ENCODE measurements at places on chromosomes 5 and 9.

DNA sequence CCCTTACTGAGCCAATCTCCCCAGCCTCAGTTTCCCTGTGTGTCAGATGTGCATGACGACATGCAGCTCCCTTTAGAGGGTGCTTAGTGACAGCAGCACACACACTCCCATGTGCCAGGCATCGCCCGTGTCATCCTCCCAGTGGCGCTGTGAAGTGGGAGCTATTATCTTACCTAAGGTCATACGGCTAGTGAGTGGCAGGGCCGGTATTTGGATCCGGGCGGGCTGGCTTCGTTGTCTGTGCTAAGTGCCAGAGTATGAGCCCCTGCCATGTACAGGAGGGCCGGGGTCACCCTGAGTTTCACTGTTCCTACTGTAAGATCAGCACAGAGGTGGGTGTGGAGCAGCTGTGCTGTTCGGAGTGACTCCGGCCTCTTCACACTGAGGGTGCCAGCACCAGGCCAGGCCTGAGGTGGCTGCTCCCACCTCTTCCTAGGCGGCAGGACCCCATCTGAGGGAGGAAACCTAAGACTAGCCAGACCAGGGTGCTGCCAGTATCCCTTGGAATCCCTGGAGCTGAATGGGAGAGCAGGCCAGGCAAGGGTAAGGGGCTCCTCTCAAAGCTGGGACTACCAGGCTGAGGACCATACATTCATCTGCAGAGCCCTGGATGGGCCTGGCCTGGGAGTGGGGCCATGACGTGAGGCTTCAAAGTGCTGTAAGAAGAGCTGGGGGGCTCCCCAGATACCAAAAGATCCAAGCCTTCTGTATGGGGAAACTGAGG lies 22.5 kb downstream of the AQP7 start:
- DNase-seq, result no peak

- DNase-seq, result no peak
Observed at GRCh38 chr5:174446446-174446845, 277.9 kb upstream of the MSX2 start.

DNA sequence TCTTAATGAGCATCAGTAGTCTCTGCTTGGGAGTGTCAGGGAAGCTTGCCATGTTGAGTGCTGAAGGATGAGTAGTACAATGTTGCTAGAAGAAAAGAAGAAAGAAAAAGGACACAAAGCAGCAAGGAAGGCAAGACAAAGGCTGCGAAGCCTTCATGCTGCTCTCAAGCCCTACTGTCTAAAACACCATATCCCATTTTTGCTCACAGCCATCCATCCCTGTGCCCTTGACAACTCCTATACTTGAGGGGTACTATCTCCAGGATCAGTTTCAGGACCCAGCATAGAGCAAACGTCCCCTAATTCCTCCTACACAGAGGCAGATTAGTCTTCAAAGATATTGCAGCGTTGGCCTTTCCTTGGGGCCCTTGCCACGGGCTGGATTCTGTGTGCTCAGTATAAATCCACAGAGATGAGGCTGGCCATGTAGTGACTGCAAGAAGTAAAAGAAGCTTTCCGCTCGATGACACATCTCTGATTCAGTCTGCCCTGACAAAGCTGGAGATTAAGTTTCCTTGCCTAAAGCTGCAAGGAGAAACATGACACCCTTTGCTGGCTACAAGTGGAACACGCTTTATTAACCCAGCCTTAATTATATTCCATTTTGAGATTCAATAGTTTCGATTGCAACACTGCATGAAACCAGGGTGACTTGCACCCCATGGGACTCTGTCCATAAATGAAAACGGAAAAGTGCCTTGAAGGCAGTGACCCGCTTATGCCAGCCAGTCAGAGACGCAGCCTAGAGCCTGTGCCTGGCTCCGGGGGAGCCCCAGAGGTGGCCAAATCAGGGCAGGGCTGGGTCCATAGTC lies 304.6 kb downstream of the ACTL7B start:
- no peak for DNase-seq

DNA sequence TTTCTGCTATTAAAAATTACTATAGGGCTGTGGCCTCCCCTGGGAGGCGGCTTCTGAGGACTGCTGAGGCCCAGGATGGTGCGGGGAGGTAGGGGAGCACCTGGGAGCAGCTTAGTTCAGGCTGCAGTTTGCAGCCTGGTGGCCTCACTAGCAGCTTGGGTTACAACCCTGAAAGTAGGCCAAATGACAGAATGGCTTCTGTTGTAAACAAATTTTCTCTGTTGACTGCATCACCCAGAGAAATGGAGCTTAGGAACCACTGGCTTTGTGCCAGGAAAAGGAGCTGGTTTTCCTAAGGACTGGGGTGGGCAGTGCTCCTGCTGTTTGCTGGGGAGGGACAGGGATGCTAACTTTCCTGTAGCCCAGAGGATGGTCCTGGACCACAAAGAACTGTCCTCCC lies 130.3 kb downstream of the ENTREP1 start:
- DNase-seq, result no peak

DNA sequence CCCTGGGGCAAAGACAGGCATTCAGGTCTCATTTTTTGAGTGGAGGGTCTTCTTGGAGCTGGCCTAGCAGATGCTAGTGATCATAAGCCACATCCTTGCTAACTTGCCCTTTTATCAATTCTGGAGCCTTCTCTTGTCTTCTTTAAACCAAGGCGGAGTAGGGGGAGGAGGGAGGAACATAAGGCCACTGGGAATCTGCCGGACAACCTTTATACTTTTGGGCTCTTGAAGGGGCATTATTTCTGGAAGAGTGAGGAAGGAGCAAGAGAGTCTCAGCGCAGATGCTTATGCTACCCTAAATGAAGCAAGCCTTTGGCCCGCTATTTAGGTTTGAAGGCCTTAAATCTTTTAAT lies 2.0 kb downstream of the TMEFF1 start:
- no peak for DNase-seq

- no peak for DNase-seq
Observed at GRCh38 chr5:169696621-169697510, 59.8 kb downstream of the DOCK2 start.

- no peak for DNase-seq
Observed at GRCh38 chr9:121538221-121538620, 38.6 kb upstream of the GGTA1 start.

GRCh38 chr5:94693845-94694370 lies 75.4 kb downstream of the SLF1 start:
- DNase-seq, result no peak

GRCh38 chr5:435961-436640 lies 6.9 kb upstream of the EXOC3 start:
- DNase-seq, result no peak

GRCh38 chr9:105908069-105908468 lies 213.7 kb downstream of the TMEM38B start:
- no peak for DNase-seq

DNA sequence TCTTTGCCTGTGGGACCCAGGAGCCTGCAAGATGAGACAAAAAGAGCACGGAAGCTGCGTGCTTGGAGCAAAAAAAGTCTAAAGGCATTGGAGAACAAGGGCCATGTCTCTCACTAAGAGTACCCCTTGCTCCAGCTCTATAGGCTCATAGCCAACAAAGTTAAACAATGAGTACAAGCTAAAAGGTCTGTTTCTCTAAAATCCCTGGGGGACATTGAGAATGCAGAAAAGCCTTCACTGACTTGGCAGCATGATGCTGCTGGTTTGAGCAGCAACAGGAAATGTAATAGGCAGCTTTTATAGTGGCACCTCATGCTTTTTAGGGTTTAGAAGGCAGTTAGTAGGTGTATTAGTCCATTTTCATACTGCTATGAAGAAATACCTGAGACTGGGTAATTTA lies 287.5 kb downstream of the SMARCA2 start:
- no peak for DNase-seq

DNA sequence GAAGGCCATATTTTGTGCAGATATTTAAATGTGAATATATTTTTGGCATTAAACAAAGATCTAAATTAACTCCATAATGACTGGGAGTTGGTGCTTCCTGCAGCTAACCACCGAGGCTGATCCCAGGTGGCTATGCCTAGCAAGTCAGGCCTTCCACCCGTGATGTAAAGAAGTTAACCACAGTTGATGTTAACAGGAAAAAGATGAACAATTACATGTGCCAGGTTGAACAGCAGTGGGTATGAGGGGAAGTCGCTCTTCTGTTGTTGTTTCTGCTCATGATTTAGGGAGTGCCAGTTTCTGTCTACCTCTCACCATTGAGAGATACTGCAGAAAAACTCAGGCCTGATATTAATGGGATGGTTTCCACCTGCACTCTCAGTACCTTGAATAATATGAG lies 334.3 kb downstream of the EBF1 start:
- no peak for DNase-seq

- no peak for DNase-seq
Observed at GRCh38 chr5:78253201-78253600, 41.3 kb downstream of the AP3B1 start.

DNA sequence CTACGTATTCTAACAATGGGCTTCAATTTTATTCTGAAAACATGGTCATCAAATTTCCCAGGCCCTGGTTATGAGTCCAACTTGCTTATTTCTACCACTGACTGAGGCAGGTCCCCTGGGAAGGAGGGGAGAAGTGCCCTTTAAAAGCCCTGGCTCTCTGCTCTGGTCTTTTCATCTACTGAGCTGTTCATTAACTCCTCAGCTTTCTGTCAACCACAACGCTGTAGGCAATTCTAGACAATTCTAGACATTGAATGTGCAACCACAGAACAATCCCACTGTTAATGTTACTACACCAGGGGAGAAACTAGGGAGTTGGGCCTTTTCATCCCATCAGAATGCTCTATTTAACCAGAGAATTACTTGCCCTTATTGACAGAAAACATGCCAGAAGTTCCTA lies 10.0 kb downstream of the MOCS2 start:
- no peak for DNase-seq

DNA sequence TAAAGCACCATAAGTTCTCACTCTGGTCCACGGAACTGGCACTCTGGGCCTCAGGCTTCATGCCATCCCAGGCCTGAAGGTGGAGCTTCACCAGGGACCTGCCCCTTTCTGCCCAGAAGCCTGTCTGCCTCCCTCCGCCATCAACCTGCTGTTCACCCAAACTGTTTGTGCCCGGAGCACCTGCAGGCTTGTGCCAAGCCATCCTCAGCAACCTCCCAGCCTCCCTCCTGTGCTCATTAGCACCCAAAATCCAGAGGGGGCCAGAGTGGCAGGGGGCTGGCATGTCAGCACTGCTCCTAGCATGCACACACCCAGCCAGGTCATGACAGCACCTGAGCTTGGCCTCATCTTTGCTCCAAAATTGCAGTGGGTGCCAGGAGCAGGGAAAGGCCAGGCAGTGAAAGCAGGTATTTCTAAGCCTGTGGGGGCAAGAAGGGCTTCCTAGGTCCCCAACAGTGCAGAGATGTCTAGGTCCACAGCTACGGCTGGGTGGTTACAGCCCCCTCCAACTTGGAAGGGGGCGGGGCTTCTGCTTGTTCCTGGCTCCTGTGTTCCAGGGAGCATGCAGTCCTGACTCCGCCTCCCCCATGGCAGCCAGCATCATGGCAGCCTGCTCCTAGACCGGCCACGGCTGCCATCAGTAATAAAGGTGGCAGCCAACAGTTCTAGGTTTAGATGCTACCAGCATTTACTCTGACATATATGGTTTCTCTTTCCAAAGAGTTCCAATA lies 85.1 kb downstream of the GIN1 start:
- no peak for DNase-seq

DNA sequence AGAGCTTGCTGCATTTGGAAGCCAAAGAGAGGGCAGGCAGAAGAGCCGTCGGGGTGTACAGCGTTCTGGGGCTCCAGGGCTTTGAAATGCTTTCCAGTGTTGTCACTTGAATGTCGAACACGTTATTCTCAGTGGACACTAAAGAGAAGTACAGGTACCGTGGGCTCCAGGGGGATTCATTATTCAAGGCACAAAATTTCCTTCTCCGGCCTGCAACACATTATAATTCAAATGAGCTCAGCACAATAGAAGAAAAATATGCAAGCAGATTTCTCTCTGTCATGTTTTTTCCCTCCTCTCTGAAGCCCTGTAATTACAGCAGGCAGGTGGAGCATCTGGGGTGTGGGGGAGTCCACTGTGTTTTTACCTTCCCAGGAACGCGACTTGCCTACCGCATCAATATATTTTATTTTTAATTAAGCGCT lies 293.1 kb downstream of the ZSWIM6 start:
- DNase-seq, result no peak

DNA sequence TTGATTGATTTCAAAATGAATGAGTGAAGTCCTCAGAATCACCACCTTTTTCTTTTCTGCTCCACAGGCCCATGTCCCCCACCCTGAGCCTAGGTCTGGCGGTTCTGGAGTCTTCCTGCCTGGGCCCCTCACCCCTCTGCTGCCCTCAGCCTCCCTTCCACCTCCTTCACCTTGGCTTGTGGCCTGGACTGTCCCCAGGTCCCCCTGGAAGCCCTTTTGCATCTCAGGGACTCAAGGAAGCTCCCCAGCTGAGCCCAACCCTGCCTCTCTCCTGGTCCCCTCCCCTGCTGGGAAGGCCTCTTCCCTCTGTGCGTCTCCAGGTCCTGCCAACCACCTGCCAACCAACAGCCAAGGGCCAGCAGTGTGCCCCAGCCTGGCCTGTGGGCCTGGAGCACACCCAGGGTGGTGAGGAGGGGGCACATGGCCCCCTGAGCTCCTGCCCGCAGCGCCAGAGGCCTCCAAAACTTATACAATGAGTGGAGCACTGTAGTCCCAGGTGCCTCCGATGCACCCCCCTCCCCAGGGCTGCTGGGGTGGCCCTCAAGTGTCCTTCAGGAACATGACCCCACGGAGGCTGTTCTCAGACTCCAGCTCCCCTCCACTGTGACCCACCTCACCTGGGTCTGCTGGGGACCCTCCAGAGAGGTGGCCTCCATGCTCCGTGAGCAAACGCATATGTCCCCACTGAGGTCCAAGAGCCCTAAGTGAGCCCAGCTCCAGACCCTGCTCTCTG lies 20.3 kb downstream of the GLT6D1 start:
- no peak for DNase-seq

DNA sequence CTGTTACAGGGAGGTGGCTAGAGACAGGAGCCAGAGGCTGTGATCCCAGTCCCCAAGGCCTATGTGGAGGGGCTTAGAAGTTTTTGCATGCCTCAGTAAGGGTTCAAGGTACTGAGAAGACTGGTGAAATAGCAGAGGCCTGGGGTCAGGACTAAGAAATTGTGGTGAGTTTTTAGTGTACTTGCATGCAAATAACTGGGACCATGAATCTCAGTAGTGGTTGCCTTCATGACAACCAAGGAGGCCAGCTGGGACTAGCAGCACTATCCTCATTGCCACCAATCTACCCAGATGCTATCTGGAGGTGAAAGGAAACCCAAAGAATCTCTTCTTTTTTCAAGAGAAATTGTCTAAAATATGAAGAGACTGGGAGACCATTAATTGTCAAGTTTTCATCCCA lies 395.1 kb downstream of the CETN3 start:
- no peak for DNase-seq

- no peak for DNase-seq
Observed at GRCh38 chr9:121242959-121243346, 25.0 kb upstream of the GSN start.

GRCh38 chr9:101350285-101350684 lies 34.5 kb downstream of the BAAT start:
- DNase-seq, result no peak

DNA sequence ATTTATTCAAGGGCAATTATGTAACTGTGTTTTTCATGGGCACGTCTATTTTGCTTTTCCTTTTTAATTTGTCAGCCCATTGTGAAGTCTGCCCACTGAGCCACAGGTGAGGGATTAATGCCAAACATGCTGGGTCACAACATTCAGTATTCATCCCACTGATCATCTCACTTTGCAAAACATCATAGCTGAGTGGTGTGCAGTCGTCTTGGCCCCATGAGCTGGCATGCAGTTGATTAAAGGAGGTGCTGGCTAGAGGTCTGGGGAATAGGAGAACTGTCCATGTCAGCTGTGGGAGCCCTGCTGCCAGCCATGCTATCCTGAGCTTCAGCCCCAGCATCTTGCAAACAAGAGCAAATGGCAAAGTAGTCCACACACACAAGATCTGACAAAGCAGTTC lies 11.7 kb upstream of the ESM1 start:
- DNase-seq, result no peak

- DNase-seq, result no peak
Observed at GRCh38 chr5:147565524-147565923, 55.7 kb upstream of the DPYSL3 start.
